ENCODE measurements at places on chromosomes 1 and 21.

GRCh38 chr21:34345892-34346291, 17.9 kb upstream of the KCNE2 start:
- no peak for DNase-seq

DNA sequence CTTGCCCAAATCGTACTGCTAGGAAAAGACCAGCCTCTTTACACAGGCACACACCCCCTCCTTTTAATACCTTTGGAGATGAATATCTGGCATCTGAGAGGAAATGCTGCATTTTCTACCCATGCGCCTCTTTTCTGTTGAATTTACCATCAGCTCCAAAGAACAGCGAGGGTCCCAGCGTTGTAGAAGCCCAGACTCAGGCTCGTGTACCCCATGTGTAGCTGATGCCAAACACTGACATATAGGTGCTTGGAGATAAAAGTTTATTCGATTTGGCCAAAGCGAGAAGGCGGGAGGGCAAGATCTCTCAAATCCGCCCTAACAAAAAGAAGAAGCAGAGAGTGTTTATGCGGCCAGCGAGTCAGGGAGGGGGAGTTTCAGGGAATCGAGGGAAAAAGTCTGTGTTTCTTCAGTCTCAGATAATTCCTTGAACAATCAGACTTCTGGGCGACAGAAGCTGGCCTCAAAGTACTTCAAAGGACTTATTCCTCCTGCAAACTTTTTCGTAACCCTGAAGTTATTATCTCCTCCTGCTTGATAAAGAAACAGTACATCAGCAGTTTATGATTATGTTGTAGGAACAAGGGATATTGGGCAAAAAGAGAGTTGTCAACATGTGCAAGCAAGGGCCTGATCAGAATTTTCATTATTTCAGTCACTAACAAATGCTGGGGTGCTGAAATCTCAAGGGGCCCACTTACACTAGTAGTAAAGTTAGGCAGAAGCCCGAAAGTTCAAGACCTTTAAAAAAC, 642 bp upstream of the CREG1 start:
- no peak for DNase-seq

DNA sequence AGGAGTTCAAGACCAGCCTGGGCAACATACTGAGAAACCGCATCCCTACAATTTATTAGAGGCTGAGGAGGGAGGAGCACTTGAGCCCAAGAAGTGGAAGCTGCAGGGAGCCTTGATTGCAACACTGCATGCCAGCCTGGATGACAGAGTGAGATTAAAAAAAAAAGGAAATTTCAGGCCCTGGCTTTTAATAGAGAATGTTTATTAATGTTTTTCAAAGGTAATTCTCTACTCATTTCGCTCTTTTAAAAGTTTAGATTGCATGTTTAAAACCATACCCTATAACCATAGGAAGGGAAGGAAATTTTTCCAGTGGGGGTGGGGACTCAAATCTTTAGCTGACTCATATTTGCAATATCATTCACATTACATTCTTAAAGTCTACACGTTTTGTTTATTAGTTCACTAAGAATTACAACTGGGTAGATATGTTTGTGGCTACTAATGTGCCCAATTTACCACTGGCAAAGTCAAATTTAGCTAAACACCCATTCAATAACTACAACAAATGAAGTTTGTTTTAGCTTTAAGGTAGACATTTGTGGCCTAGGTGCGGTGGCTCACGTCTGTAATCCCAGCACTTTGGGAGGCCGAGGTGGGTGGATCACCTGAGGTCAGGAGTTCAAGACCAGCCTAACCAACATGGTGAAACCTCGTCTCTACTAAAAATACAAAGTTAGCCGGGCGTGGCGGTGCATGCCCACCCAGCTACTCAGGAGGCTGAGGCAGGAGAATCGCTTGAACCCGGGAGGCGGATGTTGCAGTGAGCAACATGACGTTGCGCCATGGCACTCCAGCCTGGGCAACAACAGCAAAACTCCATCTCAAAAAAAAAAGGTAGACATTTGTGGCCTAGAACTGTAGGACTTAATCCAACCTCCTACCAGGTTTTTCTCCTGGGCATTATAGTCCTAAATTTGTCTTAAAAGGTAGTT, 5.0 kb downstream of the KDM5B start:
- DNase-seq = no peak

- no peak for DNase-seq
Measured at GRCh38 chr1:246181241-246181640, 325.8 kb downstream of the SMYD3 start.

- DNase-seq = no peak
Measured at GRCh38 chr1:174942547-174943255, 57.0 kb upstream of the CACYBP start.

GRCh38 chr21:25118648-25119047, 488.6 kb downstream of the MRPL39 start:
- no peak for DNase-seq

GRCh38 chr1:210250665-210250997, 18.0 kb downstream of the SERTAD4 start:
- DNase-seq = no peak

DNA sequence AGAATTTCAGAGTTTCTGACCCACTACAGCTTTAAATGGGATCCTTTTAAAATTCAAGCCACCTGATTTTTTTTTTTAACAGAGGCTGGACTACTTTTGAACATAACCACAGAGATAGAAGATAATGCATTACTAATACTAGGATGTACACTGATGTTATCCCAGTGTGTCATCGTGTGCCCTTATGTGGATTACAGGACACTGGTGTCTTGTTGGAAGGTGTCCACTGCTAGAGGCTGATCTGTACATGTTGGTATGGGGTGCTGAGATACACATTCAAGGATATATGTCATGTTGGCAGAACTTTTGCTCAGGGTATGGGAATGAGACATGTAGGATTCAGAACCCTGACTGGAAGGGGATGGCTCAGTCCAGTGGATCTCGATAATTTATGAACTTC, 56.3 kb downstream of the INAVA start:
- no peak for DNase-seq

DNA sequence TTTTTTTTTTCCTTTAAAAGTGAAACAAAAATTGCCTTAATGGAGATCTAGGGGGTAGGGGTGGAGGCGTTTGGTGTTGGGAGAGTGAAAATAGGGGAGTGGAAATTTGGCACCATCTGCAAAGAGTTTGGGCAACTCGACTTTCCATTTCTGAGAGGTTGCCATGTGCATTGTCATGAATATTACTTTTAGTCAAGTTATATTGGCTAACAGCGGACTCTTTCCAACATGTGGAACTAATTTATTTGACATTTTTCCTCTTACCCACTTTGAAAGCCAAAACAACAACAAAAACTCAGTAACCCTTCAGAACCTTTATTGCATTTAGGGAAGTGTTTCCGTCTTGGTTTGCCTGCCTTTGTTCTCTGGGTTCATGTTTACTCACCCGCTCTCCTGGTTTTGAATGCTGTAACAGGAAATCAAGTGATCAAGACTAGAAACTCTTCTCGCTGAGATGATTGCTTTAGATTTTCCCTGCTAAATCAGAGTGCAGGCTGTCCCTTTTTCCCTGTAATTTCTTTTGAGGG, 70.4 kb downstream of the CACHD1 start:
- no peak for DNase-seq

GRCh38 chr1:166924823-166925541, 48.9 kb upstream of the TADA1 start:
- DNase-seq = no peak

DNA sequence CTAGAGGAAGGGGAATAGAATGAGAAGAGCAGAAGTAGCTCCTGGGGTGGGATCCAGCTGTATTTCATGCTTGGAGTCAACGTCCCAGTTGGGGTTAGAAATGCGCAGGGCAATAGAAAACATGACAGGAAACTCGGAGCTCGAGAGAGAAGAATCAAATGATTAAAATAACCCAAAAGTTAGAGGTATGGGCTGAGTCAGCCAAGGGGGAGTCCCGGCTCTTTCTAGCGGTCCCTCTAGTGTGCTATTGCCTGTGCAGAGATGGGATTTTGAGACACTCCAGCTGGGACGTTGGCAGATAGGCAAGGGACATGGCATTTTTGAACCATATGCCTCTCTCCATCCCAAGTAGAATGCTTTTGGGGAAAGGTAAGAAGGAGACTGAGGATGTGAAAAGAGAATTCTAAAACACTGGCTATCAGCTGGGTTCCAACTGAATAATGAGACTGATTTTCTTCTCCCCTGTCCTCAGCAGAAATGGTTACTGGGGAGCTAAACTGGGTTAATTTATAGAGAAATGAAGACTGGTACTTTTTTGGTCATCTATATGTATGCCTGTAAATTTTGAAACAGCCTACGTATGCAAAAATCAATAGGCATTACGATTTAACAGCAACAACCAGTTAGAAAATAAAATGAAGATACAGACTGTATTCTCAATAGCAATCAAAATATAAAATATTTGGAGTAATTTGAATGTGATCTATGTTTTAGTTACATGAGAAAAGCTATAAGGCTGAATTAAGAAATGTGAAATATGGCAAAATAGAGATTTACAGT, 7.0 kb upstream of the VPS26C start:
- DNase-seq = no peak

- DNase-seq = no peak
Measured at GRCh38 chr1:175267716-175268416, 75.3 kb upstream of the KIAA0040 start.

DNA sequence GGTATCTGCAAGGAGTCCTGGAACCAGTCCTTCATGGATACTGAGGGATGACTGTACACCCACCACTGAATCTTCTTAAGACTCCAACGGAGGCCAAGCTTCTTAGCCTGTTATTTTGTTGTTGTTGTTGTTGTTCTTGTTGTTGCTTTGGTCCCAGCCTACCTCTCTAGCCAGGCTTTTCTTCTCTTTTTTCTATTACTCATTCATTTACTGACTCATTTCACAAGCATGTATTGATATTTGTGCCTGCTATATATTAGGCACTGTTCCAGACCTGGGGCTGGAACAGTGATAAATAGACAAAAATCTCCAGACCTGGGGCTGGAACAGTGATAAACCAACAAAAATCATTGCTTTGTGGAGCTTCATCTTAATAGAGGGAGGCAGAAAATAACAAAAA, 20.4 kb downstream of the CENPF start:
- no peak for DNase-seq

DNA sequence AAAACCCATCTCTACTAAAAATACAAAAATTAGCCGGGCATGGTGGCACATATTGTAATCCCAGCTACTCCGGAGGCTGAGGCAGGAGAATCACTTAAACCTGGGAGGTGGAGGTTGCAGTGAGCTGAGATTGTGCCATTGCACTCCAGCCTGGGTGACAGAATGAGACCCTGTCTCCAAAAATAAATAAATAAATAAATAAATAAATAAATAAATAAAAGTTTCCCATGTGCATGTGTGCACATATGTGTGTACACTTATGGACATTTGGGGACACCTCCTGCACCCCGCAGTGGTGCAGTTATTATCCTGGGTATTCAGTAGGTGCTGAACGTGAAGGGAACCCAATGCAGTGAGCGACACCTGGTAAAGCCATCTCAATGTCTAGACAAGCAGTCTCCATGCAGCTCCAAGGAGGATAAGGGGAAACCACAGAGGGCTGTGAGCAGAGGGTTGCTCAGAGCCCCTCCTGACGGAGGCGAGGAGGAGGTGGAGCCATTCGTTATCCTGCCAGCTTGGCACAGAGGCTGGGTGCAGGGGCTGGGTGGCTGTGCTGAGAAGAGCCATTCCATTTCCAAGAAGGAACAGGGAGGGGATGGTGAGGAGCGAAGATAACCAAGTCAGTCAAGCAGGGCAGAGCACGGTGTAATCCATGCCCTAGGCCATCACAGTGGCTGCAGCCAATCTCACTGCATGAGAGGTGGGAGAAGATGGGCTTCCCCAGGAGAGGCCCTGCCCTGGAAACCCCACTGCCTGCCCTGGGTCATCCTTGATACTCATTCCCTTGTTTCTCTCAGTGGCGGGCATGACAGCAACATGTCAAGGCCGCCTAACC, 25.6 kb downstream of the UBIAD1 start:
- no peak for DNase-seq

- DNase-seq = no peak
Measured at GRCh38 chr1:59592924-59593323, 221.8 kb upstream of the HOOK1 start.

DNA sequence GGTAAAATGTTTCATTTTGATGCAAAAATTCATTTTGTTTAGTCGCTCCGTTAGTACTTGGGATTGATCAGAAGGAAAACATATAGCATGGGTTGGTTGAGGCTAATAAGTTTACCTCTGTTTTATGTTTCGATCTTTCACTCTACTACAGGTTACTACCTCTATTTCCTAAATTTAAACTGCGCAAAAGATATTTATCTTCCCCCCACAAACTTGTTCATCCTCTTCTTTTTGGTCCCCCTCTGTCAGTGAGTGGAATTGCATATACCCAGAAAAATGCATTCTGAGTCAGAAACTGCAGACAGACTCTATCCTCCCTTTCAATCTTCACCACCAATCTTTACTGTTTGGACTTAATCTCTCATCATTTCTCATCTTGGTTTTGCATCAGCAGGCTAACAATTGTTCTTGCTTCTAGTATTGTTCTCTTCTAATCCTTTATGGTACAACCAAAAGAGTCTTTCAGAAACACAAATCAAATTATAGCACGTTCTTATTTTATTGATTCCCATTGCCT, 316.0 kb upstream of the ADGRL4 start:
- DNase-seq = no peak

GRCh38 chr1:70963374-70963773, 84.2 kb downstream of the PTGER3 start:
- no peak for DNase-seq

DNA sequence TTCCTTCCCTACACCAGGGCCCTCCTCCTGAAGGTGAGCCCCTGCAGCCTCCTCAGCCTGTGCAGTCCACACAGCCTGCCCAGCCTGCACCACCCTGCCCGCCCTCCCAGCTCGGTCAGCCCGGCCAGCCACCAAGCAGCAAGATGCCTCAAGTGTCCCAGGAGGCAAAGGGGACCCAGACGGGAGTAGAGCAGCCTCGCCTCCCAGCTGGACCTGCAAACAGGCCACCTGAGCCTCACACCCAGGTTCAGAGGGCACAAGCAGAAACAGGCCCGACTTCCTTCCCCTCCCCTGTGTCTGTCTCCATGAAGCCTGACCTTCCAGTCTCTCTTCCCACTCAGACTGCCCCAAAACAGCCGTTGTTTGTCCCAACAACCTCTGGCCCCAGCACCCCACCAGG, 38.8 kb downstream of the ZBTB17 start:
- DNase-seq = no peak

DNA sequence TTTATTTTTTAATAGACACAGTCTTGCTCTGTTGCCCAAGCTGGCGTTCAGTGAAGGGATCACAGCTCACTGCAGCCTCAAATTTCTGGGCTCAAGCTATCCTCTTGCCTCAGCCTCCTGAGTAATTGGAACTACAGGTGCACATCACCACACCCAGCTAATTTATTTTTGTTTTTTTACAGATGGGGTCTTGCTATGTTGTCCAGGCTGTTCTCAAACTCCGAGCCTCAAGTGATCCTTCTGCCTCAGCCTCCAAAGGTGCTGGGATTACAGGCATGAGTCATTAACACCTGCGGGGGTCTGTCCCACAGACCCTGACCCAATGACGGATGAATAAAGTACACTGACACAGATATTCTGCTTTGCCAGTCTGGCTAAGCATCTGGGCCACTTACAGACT, 33.6 kb upstream of the ZZZ3 start:
- no peak for DNase-seq

GRCh38 chr1:174971902-174972301, 27.8 kb upstream of the CACYBP start:
- DNase-seq = no peak

All from stimulated activated CD8-positive, alpha-beta memory T cell treated with anti-CD3 and anti-CD28 coated beads, Interleukin-15, amount 100 ng/mL, for 4 hours (primary cell).